ENCODE measurements at places on chromosomes 11 and 22. TPM values are rescaled to one million over a fixed set of nuclear protein-coding genes. Genes with fewer than 3 reads are reported as not detected.

GRCh38 chr22:50268655-50269113 lies 1.5 kb downstream of the MAPK11 start:
- DNase-seq = no peak

GRCh38 chr11:44580701-44581100 lies 15.2 kb downstream of the CD82 start:
- DNase-seq = no peak

DNA sequence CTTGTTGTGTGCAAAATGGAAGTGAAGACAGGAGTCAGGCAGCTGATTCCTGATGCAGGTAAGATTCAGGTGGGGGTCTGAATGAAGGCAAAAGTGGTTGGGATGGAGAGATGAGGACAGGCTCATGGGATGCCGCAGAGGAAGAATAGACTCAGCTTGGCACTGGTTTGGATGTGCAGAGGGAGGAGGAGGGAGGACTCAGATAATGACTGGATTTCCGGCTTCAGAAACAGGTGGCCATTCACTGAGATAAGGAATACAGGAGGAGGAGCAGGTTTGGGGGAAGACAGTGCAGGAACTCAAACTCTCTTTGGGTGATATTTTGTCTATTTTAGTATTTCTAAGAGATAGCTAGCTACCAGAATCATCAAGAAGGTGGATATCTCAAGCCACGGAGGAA lies 19.2 kb downstream of the RASSF10 start:
- DNase-seq = no peak

DNA sequence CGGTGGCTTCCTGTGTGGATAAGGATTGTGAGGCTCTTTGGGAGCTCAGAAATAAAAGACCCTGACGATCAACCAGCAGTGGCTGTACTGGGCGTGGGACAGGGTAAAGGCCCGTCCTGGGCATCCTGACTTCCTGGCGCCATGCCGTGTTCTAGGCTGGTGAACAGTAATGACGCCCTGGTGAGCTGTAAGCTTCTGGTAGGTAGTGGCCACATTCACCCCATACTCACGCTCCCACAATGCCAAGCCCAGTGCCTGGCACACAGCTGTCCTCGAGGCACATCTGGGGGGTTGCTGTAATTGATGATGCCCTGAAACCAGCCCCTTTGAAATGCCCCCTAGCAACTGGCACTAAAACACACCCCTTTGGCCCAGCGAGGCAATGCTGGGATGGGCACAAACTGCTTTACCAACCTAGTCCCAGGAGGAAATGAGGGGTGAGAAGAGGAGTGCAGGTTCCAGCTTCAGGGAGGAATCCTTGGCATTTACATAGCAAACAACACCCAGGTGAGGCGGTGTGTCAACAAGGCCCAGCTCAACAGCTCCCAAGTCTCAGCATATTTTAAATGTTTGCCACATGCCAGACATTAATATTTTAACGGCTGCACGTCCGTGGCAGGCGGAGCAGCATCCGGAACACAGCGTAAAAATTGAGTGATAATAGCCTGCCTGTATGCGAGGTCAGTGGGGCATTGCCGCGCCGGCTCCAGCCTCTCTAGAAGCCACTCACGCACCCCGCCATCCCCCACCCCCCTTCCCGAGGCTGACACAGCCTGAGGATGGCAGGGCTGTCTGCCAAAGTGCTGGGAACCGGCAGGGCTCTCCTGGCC lies 79.3 kb downstream of the DSCAML1 start:
- no peak for DNase-seq

DNA sequence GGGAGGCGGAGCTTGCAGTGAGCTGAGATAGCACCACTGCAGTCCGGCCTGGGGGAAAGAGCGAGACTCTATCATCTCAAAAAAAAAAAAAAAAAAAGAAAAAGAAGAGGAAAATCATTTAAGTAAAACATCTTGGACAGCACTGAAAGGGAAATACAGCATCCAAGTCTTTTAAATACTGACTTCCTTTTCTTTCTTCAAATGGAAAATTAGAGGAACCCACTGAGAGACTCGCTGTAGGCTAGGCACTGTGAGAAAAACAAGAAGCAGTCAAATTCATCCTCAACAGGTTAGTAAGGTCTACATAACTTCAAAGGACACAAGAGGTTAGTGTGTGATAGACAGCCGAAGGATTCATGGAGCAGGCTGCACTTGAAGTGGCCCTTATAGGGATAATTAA lies 243.7 kb downstream of the BLID start:
- DNase-seq = no peak

The PLEKHB1 gene
- 13.5 TPM for total RNA-seq

The BIK gene
- total RNA-seq = 2.1 TPM

DNA sequence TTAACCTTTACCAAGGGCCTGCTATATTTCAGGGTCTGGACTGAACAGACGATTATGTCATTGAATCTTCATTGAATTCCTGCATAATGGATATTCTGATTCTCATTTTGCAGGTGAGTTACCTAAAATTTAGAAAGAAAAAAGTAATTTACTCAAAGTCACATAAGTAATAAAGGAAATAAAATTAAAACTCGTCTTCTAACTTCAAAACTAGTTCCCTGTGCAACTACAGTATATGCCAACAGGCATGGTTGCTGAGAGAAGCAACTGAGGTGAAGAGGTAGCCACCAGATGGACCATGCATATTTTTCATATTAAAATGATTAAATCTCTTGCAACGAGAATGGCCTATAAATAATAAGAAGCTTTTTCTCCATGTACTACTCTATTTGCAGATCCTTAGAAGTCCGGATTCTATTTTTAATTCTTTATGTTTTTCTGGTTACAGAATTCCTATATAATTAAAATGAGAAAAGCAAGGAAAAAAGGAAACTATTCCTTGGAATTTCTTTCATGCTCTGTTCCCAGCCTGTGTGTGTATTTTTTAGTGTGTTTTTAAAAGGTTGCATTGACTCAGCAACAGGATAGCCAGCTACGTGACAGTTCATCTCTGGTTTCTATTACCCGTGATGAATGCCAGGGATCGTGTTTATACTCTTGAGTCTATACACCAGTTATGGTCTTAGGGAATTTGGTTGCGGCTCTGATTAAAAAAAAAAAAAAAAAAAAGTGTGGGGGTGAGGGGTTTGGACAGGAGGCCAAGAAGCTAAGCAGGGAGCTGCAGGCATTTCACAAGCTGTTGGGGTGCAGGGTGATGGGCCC lies 186.8 kb downstream of the ETS1 start:
- DNase-seq = no peak

The ZNF408 gene
- total RNA-seq = 11.0 TPM

GRCh38 chr22:42317691-42318547 lies 47.5 kb upstream of the TCF20 start:
- DNase-seq = no peak

- DNase-seq = no peak
These were observed 41.0 kb downstream of the TIMP3 start for GRCh38 chr22:32842486-32842885.

DNA sequence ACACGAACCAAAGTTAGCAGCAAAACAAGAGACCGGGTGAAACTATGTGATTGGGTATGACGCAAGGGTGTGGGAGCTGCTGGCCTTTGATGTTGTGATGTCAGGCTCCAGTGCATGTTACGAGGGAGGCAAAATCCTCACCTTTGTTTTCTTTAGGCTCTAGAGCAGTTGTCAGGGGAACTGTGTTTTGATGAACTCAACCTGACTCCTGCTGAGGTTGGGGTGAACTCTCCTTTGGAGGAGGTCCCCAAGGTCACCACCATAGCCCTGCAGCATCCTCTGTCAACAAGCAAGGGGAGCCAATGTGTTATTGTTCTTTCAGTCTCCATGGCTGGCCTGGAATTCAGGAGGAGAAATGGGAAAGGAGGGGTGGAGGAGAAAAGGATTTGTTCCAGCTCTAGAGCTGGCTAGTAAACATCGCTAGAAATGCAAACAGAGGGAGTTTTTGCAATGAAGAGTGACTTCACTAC lies 33.8 kb downstream of the RASSF10 start:
- DNase-seq = no peak

GRCh38 chr11:1916132-1916985 lies 3.1 kb upstream of the TNNT3 start:
- DNase-seq = no peak

- no peak for DNase-seq
These were observed 68.7 kb downstream of the DDX10 start for GRCh38 chr11:108733479-108734116.

DNA sequence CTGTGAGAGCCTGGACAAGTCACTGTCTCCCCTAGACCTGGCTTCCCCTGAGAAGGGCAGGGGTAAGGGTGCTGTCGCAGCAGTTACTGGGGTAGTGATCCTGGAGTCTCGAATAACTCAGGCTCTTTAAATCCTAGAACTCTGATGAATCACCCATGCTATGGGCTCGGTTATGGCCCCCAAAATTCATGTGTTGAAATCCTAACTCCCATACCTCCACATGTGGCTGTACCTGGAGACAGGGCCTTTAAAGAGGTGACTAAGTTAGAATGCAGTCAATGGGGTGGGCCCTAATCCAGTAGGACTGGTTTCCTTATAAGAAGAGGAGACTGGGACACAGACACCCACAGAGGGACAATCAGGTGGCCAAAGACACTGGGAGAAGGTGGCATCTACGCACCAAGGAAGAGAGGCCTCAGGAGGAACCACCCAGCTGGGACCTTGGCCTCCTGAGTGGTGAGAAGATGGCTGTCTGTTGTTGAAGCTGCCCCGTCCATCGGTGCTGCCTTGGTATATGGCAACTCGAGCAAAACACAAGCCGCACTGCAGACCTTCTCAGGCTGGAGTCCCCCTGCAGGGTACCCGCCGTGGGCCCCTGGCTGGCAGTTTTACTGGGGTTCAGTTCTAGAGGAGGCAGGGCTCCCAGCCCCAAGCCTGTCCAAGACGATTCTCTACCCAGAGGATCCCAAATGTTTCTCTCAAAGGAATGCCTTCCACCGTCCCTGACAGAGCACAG lies 48.8 kb upstream of the SHISAL1 start:
- DNase-seq = no peak

The ANO5 gene
- 4.6 TPM for total RNA-seq

The OR2D2 gene
- 0.29 TPM for total RNA-seq

The MN1 gene
- total RNA-seq = 4.9 TPM

The PGR gene
- total RNA-seq = 0.35 TPM

The C22orf31 gene
- total RNA-seq = not detected

The OR9I1 gene
- not detected for total RNA-seq

DNA sequence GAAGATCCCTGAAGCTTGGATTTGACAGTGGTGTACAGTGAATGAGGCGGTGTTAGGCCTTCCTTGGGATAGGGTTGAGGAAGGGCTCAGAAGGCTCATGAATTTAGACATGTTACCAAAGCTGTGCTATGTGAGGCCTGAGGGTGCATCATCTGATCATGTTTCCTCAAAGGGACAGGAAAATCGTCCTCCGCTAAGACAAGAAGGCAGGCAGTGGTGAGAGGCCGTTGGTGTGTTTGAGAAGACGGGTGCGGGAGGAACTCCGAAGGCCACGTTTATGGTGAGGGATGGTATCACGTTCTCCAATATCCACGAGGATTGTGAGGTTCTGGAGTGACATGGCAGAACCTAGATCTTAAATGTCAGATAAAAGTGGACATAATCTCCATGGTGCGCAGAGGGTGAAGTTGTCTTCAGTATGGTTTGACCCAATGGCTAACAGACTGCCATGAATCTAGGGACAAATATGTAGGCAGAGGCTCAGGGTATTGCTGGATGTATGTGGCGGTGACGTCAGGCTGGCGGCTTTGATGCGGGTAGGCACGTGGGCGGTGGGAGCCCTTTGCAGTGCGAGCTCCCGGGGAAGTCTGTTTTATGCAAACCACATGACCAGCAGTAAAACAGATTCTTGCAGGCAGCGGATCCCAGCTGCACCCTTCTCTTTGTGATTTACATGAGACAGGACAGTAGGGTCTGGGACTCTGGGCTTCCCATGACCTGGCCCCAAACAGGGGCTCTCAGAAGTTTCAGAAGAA lies 242.3 kb upstream of the B3GAT1 start:
- DNase-seq = peak; percentile 35

GRCh38 chr22:24224468-24224867 lies 20.4 kb downstream of the GGT5 start:
- no peak for DNase-seq
